ENCODE measurements at places on chromosomes 3 and 15. TPM values are rescaled to one million over a fixed set of nuclear protein-coding genes. Genes with fewer than 3 reads are reported as not detected.
A peak's percentile ranks its signal among the peaks of the same experiment; 100 is the strongest.

Gene OGG1
- total RNA-seq = 98.6 TPM

Gene MOBP
- 0.41 TPM for total RNA-seq

Gene WNT7A
- 15.1 TPM for total RNA-seq

Gene ZNF770
- 115 TPM for total RNA-seq

Gene ARHGAP31
- 2.0 TPM for total RNA-seq

GRCh38 chr3:63450023-63450422, 171.9 kb downstream of the SYNPR start:
- no peak for DNase-seq

DNA sequence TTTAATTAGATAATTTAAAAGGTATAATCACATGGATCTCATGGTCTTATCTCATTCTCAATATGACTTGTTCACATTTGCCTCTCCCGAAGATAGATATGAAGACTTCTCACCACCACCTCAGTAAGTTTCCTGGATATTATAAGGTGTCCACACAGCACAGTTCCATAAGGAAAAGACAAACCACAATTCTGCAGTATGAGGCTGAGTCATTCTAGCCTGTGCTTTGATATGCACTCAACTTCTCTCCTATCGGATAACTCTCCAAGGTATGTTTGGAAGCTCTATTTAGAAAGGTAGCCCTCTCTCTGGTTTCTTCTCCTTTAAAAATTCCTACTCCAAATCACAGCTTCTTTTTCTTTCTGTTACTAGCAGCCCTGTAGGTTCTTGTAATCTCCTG, 612.8 kb downstream of the ZPLD1 start:
- no peak for DNase-seq

DNA sequence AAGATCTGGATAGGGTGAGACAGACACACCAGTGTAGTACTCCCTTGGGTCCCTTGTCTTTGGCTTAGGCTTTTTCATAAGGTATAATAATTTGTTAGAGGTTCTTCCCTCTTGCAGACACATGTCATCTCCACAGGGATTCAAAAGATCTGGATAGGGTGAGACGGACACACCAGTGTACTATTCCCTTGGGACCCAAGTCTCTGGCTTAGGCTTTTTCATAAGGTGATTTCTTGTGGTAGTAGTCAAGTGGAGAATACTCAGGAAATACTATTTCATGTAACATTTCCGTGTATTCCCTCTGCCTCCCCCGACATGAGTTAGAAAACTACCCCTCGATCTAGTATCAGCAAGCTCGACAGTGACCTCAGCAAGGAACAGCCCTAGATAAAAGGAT, 954 bp upstream of the MAPKBP1 start:
- DNase-seq = no peak

DNA sequence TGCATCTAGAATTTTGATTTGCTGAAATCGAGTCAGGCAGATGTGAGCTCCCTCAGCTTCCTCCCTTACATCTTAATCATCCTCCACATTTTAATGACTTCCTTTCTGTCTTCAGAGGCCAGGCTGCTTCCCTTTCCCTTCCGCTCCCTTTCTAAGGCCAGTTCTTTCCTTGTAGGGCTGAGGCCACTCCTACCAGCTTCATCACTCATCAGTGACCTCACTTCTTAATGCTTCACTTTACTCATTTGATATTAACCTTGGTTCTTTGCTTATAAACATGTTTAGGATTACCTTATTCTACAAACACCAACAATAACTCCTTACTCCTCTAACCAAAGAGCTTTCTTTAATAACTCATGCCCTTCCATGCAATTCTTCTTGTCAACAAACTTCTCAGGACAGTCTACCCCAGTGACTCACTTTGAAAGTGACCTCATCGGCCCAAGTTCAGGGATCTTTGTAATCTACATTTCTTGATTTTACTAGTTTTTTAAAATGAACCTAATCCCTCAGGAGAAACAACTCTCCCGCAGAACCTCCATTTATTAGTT, 23.9 kb downstream of the ILDR1 start:
- no peak for DNase-seq

- peak; percentile 22 for DNase-seq
Measured at GRCh38 chr3:197942956-197943556, 6.9 kb upstream of the RPL35A start.

All from frontal cortex (tissue), 4 donors.